H9 (cell line): ENCODE measurements at places on chromosomes 5 and 9. TPM values are rescaled to one million over a fixed set of nuclear protein-coding genes. Genes with fewer than 3 reads are reported as not detected.

GRCh38 chr5:169721771-169722170, 84.7 kb downstream of the DOCK2 start:
- no peaks in the 10 kb centered on the region for H3K36me3 ChIP-seq
- H3K27me3 ChIP-seq: no peaks in the 10 kb centered on the region
- no peaks in the 10 kb centered on the region for H3K4me1 ChIP-seq
- DNase-seq: no peak
- H3K27ac ChIP-seq: no peak overlapping the region

The NEUROG1 gene
- not detected in 2 replicates for total RNA-seq

The EMB gene
- total RNA-seq: 38.1 and 39.4 TPM in 2 replicates

The ANGPTL2 gene
- total RNA-seq: 4.8 and 5.1 TPM in 2 replicates

The SOHLH1 gene
- total RNA-seq: not detected in 2 replicates
